NT2/D1 (cell line): ENCODE measurements at places on chromosomes 4 and X.

DNA sequence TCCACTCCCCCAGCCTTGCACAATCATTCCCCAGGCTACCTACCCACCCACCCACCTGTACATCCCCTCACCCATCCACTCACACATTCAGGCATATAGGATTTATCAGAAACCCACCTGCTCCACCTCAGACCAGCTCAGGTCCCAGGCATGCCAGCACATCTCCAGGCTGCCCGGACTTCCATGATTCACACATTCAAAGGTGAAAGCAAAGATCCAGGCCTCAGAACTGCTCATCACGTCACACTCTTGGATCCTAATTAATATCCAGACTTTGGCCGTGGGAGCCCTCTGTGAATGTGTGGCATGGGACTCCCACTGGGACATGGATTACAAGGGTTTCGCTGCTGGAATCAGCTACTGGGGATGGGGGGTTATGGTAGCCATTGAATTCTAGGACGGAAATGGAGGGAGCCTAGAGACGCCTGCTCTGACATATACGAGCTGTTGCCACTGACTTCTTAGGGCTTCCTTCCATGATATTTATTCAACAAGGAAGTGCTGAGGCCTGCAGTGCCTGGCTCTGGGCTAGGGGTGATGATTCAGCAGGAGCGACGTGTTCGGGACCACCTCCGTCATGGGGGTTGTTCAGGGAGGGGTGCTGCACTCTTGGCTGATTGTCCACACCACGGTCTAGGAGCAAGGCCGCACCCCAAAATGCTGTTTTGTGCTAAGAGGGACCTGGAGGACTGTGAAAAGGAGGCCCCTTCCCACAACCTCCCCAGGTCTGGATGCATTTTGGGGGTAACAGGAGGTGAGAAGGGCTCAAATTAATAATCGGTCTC lies 56.9 kb upstream of the ADRA2C start:
- DNase-seq: no peak

DNA sequence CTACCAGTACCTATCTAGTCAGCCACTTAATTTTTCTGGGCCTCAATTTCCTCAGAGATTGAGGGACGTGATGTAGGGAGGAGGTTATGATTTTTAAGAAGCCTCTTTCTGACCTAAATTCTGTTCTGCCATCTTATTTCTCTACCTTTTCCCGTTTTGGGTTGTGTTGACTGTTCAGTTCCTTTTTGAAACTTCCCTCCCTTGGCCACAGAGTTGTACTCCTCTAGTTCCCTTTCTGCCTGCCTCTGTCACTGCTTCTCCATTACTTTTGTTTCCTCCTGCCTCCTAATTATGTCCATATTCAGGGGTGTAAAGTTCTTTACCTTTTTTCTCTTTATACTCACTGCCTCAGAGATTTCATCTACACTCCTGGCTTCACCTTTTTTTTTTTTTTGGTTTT lies 25.4 kb downstream of the CLCN5 start:
- no peak for DNase-seq

- no peak for DNase-seq
These were observed 155.9 kb downstream of the KIT start for GRCh38 chr4:54813674-54814073.

- no peak for DNase-seq
These were observed 79.7 kb downstream of the CPE start for GRCh38 chr4:165458471-165458870.

DNA sequence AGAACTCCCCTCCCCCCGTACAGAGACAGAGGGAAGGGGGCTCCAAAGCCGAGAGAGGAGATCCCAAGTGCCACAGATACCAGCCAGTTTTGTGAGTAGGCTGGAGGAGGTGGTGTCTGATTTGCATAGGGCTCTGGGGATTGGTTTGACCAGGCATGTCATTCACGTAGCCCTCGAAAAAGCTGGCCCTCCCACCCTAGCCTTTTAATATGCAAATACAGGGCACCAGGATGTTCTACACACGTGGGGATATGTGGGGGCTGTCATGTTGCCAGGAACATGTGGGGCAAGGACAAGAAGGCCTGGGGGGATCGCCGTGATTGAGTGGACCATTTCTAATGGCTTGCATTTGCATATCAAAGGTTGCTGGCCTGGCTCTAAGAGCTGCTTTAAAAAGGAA lies 272.9 kb downstream of the PPP1R2C start:
- DNase-seq: peak; percentile 28

DNA sequence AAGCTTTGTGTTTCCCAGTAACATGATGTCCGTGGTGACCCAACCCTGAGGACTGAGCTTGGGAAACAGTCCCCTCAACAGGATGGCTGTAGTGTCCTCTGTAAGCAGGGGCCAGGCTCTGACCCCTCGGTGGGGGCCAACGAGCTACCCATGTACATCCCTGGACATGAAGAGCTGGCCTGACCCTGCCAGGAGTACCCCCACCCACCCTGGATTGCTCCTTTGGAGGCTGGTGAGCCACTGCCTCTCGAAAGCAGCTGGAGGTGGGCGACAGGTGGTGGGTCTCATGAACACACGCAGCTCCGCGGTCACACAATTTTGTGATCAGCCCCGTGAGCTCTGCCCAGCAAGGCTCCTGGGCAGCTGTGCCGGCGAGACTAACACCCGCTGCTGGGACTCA lies 33.5 kb downstream of the NSG1 start:
- DNase-seq: no peak

DNA sequence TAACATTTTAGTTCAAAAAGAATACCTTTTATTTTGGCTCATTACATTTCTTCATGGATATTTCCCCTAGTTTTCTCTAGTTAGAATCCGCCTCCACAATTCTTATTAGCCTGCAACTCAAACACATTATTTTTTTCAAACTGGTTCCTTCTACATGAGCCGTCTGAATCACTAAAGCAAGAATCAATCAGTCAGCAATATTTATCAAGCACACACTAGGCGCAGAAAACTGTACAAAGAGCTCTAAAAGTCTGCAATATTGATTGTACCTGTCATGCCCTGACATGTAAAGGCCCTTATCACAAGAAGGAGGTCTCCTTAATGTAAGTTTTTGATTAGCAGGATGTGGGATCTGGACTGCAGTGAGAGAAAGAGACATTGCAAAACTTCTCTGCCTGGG lies 94.8 kb upstream of the CENPE start:
- no peak for DNase-seq

GRCh38 chr4:119984996-119985395 lies 81.7 kb downstream of the MAD2L1 start:
- DNase-seq: no peak

DNA sequence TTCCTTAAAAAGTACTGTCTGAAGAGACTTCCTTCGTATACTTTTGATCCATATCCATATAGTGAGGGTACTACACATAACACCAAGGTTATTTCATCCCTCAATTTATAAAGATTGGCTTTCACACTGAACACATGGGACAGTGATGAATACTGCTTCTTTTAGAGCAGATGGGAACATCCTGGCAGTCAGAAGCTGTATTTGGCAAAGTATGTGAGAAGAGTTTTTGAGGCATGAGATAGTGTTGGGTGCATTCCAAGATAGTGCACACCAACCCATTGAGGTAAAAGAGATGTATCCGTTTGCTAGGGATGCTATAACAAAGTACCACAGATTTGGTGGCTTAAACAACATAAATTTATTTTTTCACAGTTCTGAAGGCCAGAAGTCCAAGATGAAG lies 141.1 kb downstream of the MOSPD2 start:
- no peak for DNase-seq

DNA sequence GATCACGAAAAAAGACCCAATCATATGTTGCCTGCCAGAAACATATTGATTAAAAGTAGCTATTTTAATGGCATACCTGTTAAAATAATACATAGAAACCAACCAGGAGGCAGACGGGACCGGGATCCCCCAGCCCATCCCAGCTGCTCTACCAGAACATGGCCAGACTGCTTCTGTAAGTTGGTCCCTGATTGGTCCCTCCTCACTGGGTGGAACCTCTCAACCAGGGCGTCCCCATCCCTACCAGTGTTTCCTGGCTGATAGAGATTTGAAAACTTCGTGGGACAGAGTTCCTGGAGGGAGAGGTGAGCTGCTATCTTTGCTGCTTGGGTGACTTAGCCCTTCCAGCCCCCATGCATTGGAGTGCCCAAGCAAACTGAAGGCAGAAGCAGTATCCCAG lies 256.2 kb downstream of the TRAM1L1 start:
- no peak for DNase-seq

GRCh38 chr4:137749466-137749865 lies 217.2 kb upstream of the PCDH18 start:
- DNase-seq: no peak

- DNase-seq: no peak
These were observed 30.6 kb downstream of the GUCY1B1 start for GRCh38 chr4:155789391-155789790.

- DNase-seq: no peak
These were observed 46.7 kb downstream of the PCGF3 start for GRCh38 chr4:752196-752861.

DNA sequence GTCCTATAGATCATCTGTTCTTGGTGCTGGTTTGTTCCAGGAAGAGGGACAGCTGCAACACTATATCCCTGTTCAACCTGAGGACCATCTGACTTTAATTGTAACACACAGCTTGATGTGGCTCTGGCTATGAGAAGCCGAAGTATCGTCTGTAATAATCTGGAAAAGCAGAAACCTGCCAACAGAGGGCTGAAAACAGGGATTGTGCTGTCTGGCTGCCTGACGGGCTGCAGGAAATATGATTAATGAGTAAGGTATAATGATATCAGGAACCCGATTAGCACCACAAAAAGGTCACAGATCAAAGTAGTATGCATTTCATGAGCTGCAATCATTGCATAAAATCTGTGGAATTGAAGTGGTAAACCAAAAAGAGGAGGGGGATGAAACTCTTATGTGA lies 170.4 kb upstream of the MAB21L2 start:
- DNase-seq: no peak

DNA sequence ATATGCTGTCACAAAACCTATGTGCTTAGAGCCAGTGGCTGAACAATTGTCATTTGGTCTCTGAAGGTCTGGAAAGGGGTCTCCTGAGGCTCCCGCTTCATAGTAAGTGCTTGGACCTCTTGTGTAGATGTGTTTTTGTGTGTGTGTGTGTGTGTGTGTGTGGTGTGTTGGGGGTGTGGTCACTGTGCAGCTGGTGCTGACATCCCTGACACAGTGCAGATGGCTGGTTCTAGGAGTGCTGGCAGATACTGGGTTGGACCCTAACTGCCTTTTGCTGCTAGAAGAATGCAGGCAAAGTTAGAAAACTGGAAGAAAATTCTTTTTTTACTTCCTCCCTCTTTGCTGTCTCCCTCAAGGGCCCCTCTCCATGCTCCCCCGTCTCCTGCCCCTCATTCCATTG lies 1872.6 kb downstream of the ARAP2 start:
- DNase-seq: no peak

GRCh38 chrX:24629701-24630100 lies 17.4 kb downstream of the PCYT1B start:
- no peak for DNase-seq

GRCh38 chrX:1355131-1356046 lies 18.8 kb downstream of the IL3RA start:
- DNase-seq: no peak

DNA sequence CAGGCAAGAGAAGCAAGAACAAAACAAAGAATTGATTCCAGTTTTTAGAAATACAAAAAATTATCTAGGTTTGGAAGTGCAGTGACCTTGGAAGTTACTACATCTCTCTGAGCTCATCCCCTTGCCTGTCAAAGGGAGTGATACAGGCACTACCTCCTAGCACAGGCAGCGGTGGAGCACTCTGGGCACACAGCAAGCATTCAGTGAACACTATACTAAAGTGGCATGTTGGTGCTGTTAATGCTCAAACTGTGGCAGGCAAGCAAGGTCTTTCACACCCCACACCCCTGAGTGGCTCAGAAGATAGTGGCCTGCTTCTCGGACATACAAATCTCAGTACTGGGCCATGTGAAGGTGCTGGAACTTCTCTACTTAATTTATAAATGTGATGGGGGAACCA lies 51.2 kb downstream of the DRD5 start:
- DNase-seq: no peak

- no peak for DNase-seq
These were observed 23.0 kb downstream of the SH3D19 start for GRCh38 chr4:151302432-151302831.

- no peak for DNase-seq
These were observed 285.0 kb upstream of the BOD1L1 start for GRCh38 chr4:13912436-13912925.

DNA sequence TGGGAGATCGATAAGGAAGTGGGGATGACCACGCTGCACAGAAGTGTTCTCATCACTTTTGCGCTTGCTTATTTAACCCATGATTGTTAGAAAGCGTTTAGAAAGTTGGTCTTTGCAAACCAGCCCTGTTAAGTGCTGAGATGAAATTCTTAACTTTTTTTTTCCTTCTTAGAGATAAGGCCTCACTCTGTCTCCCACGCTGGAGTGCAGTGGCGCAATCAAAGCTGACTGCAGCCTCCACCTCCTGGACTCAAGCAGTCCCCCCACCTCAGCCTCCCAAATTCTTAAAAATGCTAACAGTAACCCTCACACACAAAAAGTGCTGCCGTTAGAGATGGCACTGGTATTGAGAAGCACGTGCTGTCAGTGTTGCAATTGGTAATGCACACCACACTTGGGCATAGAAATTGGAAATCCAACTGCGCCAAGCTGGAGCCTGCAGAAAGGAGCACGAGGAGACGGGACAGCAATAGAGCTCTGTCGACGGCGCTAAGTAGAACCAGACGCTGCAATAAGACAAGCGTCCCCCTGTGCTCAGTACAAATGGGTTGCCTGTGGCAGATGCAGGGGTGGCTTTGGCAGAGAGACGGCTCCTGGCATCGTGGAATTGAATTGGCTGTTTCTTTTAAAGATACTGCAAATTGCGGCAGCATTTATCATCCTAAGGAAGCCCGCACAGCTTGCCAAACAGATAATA lies 113.4 kb downstream of the TBL1X start:
- no peak for DNase-seq

DNA sequence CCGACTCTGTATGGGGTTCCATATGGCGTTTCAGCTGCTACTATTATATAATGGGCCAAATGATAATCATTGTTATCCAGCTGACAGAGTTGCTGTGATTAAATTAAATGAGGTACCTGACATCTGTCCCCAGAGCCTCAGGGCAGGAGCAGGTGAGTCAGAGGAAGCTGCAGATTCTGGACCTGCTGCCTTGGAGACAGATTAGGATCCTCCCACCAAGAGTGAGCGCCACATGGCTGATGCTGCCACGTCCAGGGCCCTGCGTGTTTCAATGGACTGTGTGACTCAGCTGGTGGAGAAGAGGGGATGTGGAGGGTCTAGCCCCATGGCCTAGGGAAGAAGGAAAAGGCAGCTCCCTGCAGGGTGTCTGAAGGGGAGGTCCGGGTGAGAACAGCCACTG lies 28.3 kb upstream of the UXT start:
- DNase-seq: no peak

DNA sequence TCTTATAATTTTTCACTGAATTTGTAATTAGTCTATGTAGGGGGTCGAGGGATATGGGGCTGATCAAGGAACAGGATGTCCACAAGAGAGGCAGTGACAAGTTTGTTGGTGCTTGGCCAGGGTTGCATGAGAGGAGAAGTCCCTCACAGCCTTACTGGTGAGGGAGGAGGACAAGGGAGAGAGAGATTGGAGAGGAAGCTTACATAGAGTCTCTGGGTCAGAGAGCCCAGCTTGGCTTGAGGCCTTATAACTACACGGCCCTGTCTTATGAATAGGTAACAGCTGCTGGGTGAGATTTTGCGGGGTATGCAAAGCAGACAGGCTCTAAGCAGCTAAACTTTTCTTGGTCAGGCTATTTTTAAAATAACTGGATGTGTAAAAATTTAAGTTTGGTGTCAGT lies 37.9 kb upstream of the OTUD4 start:
- DNase-seq: no peak
